ACHN (cell line): ENCODE measurements at places on chromosomes 1 and 21.

GRCh38 chr1:231666220-231666936 lies 39.8 kb downstream of the DISC1 start:
- DNase-seq: no peak

- DNase-seq: no peak
Measured at GRCh38 chr21:41247561-41248545, 68.7 kb upstream of the FAM3B start.

- no peak for DNase-seq
Measured at GRCh38 chr1:183477986-183478781, 5.9 kb downstream of the SMG7 start.

DNA sequence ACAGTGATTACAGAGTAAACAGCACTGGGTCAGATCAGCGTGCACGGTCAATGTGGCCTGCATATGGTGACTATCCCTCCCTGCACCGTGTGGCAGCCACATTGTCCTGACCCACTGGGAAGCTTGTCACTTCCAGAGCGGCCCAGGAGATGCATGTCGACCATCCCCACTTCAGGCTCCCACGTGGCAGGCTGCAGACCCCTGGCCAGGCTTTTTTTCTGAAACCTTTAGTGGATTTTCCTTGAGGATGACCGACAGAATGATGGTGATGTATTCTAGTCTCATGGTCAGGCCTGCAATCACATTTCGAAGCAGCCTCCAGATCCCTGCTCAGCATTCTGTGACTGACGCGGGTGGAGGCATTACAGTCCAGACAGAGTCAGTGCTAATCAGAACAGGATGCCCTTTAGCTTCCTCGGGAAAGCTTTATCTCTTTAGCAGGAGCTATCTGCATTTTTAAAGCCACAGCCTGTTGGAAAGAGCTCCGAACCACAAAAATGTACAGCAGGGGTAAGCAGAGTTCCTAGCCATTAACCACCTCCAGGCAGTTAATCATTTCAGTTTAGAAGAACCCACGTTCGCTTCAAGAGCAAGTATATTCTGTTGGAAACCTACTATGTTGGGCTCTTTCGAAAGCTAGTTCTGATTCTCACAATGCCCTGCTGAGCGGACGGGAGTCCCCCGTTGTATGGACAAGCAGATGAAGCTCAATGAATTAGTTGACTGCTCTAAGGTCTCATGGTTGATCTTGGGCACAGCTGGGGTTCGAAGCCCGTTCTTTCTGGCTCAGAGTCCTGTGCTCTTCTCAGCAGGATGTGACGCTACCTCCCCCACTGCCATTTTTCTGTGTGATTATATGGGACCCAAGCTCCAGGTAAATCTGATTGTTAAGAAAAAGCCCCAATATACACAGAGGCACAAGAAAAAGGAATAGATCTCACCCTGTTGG lies 56.5 kb downstream of the IRF2BP2 start:
- peak; percentile 31 for DNase-seq

DNA sequence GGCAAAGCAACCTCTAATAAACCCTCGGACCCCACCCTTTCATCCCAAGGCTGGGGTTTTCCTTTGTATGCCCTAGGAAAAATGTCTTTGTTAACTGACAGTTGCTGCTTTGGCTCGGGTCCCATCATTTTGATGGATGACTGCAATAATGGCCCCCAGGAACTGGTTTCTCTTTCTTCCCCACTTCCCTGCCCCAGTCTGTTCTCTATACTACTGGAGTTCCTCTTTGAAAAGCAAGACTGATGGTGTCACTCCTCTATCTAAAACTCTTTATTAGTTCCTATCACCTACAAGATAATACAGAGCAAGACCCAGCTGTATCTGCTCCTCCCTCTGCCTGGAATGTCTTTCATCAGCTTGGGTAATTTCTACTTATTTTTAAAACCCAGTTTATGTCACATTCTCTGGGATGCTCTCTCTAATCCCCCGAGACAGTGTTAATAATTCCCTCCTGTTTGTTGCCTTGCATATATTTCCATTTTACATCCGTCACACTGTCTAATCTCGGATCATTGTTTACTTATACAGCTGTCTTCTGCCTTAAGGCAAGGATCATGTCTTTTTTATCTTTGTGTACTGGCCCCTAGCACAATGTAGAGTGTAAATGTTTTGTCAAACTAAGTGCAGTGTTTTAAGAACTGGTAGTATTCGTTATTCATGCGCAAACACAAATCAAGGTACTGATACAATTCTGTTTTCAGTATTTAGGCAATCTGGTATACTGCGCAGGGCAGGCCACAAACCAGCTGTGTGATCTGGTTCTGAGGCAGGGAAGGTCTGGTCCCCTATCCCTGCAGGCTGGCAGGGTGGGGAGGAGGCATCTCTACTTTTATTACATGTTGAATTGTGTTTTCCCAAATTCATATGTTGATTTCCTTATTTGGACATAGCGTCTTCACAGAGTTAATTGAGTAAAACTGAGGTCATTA lies 16.1 kb downstream of the SLAMF1 start:
- no peak for DNase-seq

- no peak for DNase-seq
Measured at GRCh38 chr1:248054671-248055070, 8.0 kb downstream of the OR2L3 start.

DNA sequence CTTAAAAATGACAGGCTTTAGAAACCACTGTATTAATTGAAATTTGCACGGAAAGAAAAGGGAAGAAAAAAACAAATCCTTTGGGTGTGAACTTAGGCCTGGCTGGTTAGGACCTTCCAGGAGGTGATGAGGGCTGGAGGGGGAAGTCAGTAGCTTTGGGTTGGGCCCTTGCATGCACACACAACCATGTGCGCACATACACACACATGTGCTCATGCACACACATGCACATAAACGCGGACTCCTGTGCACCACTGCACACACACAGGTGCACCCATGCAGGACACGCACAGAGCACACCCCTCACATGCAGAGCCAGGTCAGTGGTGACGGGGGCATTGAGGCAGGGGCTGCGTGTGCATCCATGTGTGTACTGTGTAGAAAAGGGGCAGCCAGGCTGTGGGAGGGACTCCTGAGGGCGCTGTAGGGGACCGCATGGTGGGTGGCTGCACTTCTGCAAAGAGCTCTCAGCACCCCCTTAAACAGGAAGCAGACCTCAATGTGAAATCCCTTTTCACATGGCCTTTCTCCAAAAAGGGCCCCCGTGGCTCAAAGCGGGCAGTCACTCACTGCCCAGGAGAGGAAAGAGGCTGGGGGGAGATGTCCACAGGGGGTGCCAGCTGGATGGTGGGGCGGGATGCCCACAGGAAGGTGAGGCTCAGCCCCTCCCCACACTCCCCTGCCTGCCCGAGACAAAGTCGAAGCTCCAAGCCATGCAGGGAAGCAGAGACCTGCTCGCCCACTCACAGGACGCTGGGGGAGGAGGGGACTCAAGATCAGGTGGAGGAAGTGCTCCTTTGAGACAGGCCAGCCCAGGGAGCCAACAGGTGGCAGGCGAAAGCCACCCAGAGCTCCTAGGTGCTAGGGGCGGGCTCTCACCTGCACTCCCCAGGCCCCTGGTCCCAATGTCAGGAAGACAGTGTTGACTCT lies 95.2 kb downstream of the ITPKB start:
- no peak for DNase-seq

- no peak for DNase-seq
Measured at GRCh38 chr1:198166900-198167299, 10.1 kb downstream of the NEK7 start.

GRCh38 chr1:36572906-36573305 lies 90.2 kb upstream of the CSF3R start:
- no peak for DNase-seq
